Dermis microvascular lymphatic vessel endothelial cell (primary cell): ENCODE measurements at places on chromosomes 7 and 10. TPM values are rescaled to one million over a fixed set of nuclear protein-coding genes. Genes with fewer than 3 reads are reported as not detected.

The RSU1 gene
- 42.9 and 77.4 TPM in 2 replicates for total RNA-seq

The EFCAB10 gene
- total RNA-seq: not detected in 2 replicates

The EBF3 gene
- 1.5 and 1.6 TPM in 2 replicates for total RNA-seq

The FEZF1 gene
- total RNA-seq: not detected in 2 replicates

The CHRM2 gene
- not detected in 2 replicates for total RNA-seq

The SFTPA1 gene
- not detected in 2 replicates for total RNA-seq

The UPK3B gene
- total RNA-seq: 0.13 and 0.38 TPM in 2 replicates

The REEP3 gene
- total RNA-seq: 34.0 and 45.4 TPM in 2 replicates

The ASB13 gene
- 18.1 and 33.3 TPM in 2 replicates for total RNA-seq

The ADRA2A gene
- total RNA-seq: not detected in 2 replicates

The TLX1 gene
- not detected in 2 replicates for total RNA-seq

The TMEM229A gene
- total RNA-seq: not detected in 2 replicates

The NPTX2 gene
- total RNA-seq: 2.1 and 6.7 TPM in 2 replicates

The OAT gene
- total RNA-seq: 109 and 114 TPM in 2 replicates

The SPDYE2B gene
- not detected in 2 replicates for total RNA-seq

The SP4 gene
- total RNA-seq: 5.0 and 5.6 TPM in 2 replicates

The NRG3 gene
- 8.2 and 19.1 TPM in 2 replicates for total RNA-seq

The GPR158 gene
- total RNA-seq: under 0.01 TPM in 1 of 2 replicates, not detected in the other

The ZNF92 gene
- total RNA-seq: 5.3 and 6.6 TPM in 2 replicates
